HuH-7 (cell line): ENCODE measurements at places on chromosomes 4 and X.

DNA sequence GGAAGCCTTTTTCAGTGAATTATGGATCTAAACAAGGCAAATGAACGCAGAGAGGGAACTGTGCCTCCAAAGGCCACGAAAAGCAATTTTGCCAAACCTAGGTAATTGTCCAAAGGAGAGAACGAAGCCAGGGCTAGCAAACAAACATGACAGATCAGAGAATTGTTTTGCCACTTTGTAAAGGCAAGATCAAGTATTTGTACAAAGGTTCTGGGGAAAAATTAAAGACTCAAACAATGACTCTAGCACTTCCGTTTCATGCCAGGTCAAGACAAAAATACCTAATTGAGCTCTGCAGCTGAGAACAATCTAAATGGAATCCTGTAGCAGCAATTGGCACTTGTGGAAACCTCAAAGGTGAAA is 8.5 kb downstream of the RBM47 start:
- DNase-seq = no peak

DNA sequence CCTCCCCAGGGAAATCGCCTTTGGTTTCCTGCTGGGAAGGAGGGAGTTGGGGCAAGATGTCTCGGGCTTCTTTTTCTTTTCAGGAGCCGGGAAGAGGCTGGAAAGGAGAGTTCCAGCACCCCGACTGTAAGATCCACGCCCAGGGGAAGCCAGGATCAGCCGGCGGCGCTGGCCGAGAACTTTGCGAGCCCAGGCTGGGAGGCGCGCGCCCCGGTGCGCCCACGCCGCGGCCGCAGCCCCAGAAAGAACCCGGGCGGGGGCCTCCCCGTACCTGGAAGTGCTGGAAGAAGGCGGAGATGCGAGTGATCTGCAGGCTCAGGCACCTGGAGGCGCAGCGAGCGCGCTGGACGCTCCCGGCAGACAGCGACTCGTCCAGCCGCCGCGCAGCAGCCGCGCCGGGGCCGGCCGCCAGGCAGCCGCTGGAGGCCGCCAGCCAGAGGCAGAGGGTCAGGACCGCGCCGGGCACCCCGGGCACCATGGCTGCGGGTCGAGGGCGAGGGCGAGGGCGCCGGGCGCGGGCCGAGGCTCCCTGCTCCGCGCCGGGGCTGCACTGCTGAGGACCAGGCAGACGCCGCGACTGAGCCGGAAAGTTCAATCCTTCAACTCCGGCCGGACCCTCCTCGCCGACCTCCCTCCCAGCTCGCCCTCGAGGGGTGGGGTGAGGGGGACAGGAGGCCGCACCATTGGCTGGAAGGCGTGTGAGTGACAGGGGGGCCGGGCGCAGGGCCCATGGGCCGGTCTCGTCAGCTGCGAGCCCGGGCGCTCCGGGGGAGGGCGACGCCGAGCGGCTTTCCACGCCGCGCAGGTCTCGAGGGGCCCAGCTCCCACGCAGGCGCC is at the start of gene ANOS1:
ANOS1 (minus strand) TSS at position 579 of the 837 bp plus-strand sequence; CDS start at position 478, 101 bp downstream.
- peak; percentile 60 for DNase-seq

DNA sequence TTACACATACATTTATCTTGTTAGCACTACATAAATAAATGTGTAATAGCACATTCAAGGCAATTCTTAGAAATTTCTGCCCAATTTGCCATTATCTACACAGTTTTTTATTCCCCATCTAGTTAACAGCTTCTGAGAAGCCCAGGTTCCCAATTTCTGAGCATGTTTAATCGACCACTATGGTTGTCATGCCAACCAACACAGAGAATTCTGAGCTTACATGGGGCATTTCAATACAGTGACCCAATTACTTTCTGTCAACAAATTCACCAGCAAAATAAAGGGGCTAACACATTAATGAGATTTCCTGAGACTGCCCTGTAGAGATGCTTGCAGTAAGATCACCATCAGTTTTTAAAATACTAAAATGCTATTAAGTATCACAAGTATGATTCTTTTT is 22.0 kb downstream of the GPM6A start:
- DNase-seq = no peak

DNA sequence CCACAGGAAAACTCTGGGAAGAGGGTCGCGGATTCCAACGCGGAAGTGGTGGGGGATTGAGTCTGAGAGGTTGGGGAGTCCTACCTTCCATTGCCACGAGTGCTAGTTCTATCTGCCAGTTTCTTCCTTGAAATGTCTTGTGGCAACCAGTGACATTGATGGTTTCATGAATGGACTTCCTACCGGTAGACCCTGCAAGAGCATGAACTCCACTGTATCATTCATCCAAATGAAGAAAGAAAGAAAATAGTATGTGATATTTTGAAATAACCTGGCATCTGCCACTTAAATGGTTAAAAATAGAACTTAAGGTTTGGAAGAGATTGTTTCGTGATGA is 1.1 kb upstream of the SLC10A7 start:
- DNase-seq = peak; percentile 40

- no peak for DNase-seq
These were observed 3.1 kb downstream of the PHEX start for GRCh38 chrX:22035236-22035635.

DNA sequence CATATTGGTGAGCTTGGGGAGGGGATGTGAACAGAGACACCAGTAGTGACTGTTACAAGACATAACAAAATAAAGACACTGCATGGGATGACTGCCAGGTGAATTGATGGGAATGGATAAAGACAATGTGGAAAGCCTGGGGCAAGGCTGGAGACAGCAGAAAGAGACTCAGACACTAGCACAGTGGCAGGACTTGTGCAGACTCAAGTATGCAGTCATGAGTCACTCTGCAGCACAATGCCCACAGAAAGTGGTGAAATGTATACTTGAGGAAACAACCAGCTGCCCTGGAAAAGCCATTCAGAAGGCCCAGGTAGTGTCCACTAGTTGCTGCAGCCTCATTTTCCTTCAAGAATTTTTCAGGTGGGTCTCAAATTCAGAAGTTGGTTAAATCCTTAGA is 452.3 kb downstream of the MID1IP1 start:
- DNase-seq = no peak

- DNase-seq = no peak
These were observed 118.8 kb downstream of the PDLIM5 start for GRCh38 chr4:94570558-94570957.

- no peak for DNase-seq
These were observed 61.6 kb downstream of the PACRGL start for GRCh38 chr4:20761826-20762225.

GRCh38 chrX:106898462-106898861 is 4.7 kb downstream of the RIPPLY1 start:
- DNase-seq = peak; percentile 49

DNA sequence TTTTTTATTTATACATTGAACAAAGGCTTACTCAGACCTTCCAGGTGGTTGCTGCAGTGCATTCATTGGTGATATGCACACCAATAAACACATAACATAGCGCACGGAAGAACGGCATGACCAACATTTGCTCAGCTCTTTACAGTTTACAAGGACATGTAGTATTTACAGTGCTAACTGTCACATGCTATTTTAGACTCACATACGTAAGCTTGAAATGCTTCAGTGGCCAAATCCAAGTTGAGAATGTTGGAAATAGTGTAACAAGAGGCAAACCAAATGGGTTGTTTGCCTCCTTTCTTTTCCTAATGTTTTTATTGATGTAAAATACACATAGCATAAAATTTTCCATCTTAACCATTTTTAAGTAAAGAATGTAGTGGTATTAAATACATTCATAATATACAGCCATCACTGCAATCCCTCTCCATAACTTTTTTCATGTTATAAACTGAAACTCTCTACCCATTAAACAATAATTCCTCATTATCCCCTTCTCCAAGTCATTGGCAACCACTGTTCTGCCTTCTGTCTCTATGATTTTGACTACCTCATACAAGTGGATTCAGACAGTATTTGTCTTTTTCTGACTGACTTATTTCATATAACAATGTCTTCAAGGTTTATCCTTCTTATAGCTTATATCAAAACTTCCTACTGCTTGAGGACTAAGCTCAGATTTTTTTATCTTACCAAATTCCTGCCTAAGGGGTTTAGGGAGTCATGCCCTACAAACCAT is 1722.9 kb upstream of the AGA start:
- no peak for DNase-seq
